Erythroblast (primary cell): ENCODE measurements at places on chromosomes 12 and 14.

GRCh38 chr12:82904219-82904790 lies 217.6 kb downstream of the TMTC2 start:
- DNase-seq = no peak

DNA sequence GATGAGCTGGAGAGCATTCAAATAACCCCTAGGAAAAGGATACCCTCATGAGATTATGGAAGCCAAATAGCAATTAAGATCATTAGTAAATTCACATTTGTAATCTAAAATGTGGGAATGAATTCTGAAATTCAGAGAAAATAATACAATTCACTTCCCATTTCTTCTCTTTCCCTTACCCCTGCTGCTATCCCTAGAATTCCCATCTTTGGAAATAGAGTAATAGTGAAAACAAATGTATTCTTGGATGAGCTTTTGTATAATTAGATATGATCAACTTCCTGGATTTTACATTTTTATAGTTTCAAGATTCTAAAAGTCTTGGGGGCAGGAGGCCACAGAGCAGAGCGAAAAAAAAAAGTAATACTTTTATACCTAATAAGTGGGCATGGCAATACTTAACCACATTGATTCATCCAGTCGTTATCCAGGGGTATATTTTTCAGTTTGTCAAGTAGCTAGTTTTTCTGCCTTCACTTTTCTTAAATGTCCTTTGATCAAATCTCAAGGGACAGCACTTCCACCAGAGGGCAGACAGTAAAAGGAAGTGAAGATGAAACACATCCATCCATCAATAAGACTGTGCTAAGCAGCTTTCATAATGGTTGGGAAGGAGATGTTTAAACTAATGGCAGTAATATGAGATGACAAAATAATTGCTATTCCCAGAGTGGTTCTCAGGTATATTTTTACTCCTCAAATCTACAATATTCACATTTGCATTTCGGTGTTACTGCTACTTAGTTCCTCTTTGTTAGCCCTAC lies 401.3 kb downstream of the DIO2 start:
- DNase-seq = no peak

- DNase-seq = no peak
Measured at GRCh38 chr12:52690351-52691075, 10.3 kb upstream of the KRT1 start.

DNA sequence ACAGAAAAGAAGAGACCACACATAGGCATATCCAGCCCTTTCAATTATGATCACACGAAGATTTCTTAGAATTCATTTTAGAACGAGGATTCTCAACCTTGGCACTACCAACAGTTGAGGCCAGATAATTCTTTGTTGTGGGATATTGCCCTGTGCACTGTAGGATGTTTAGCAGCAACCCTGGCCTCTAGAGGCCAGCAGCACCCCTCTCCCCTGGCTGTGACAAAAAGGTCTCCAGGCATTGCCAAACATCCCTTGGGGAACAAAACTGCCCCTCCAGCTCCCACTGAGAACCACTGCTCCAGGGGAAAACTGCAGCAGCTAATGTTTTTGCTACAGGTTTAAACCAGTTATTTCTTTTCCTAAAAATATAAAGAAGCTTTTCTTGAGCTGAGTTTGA lies 7.1 kb downstream of the NT5DC3 start:
- DNase-seq = no peak

DNA sequence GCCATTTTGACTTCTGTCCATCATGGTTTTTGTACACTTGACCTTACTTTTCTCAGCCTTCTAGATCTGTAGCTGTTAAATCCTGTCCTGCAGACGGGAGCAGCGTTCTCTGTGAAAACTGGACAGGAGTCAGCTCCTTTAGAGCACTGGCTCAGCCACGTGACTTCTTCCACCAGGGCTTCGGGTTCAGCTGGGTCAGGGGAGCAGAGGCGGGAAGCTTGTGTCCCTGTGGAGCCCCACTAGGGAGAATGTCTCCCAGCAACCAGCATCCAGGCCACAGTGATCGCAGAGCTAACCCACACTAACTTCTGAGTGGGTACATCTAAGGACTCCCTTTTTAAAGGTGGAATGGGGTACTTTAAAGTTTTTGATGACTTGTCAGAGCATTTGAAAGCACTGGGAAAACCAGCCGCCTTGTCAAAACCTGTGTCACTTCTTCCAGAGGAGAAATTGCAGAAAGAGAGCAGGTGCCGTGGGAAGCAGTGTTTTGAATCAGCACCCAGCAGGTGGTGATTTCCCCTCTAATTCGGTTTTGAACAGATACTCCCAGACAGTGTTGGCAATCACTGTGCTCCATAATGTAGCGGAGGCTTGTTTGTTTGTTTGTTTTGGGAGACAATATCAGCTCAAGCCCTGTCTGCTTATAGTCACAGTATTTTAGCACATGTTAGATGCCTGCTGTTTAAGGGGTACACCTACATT lies 17.9 kb downstream of the DERA start:
- no peak for DNase-seq

- no peak for DNase-seq
Measured at GRCh38 chr12:39574378-39574777, 45.2 kb downstream of the ABCD2 start.

- no peak for DNase-seq
Measured at GRCh38 chr12:79400481-79400880, 290.3 kb downstream of the PAWR start.

DNA sequence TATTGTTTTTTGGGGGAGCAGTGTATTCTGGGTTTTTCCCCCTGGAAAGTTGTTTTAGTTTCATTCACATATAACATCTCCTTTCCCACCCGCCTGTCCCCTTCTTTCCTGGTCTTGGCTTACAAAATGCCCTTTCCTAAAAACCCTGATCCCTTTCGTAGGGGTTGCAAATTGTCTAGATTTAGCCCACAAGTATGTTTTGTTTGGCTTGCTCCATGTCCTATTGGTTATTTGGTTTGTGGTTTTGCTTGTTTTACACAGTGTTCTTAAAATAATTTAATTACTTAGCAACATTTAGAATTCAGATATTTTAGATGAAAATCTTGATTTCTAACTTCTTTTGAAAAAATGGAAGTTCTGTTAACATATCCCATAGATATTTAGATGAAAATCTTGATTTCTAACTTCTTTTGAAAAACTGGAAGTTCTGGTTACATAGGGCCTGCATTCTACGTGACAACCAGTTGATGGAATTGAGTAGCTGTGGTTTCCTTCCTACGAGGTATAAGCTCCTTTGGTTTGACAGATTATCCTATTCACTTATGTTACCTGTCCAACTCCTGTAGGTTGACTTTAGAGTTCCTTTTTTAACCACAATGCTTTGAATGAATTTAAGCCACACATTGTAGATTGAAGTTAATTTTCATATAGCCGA lies 89.2 kb upstream of the TMEM263 start:
- no peak for DNase-seq

DNA sequence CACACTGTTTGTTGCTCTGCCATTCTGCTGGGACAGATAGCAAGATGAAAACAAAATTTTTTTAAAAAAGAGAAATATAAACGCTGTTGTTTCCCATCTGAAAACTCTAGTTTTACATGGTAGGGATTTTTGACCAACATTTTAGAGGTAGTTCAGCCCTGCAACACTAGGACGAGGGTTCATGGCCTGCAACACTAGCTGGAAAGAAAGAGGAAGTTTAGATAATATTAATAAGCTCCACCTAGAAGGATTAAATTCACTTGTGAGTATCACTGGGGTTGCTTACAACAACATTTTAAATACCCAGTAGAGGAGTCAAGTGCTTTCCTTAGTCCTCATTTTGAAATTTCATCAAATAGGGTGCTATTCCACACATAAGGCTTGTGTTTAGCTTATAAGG lies 68.2 kb downstream of the SRGAP1 start:
- no peak for DNase-seq

DNA sequence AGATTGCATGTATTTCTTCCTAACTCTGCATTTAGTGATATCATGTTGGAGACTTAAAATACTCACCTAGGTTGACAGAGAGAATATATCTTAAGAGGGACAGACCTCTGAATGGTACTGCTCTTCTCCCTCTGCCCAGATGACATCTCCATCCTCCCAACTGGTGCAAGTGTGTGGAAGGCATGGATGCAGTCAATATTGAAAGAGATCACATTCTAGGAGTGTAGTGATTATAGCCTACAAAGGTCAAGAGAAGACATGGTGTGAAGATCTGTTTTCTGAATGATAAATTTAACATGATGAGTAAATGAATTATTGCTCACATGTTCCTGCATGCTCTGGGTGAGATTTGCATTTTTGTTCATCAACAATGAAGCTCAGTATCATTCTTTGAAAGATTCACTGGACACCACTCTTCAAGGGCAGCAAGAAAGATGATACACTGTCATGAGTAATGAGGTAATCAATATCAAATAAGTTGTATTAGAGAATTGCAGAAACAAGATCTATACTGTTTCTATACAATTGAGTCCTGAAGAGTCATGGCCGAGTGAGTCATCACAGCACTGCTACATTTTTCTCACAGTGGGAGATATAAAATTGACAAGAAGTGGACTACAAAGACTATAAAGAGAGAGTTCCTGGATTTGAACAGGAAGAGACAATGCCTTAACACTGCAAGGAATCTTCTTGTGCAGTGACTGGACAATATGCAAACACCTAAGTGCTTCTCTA lies 183.3 kb upstream of the KRR1 start:
- DNase-seq = no peak

DNA sequence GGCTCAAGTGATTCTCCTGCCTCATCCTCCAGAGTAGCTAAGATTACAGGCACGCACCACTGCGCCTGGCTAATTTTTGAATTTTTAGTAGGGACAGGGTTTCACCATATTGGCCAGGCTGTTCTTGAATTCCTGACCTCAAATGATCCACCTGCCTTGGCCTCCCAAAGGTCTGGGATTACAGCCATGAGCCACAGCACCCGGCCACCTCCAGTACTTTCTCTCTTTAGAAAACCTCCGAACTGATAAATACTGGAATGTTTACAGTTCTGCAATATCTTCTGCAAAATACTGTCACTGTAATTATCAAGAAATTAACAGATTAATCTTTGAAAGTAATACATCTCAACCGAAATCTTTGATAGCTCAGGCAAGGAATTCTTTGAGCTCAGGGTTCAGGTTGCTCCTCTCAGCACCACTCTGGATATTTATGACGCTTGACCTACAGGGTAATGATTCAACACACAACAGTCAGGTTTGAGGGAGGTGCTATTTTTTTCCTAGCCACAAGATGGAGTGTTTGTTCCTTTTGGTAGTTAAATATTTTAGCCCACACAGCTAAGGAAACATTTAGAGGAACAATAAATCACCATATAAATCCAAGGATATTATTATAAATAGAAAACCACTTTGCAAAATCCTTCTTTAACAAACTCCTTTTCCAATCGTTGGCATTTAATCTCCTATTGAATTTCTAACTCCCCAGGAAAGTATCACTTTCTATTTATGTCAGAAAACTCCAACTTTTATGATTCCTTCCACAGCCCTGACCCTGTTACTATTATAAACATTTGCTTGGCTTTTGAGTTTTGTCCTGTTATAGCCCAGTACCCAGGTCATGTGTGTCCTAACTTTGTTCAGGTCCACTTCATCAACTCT lies 48.6 kb upstream of the GTF2A1 start:
- DNase-seq = peak; percentile 74

DNA sequence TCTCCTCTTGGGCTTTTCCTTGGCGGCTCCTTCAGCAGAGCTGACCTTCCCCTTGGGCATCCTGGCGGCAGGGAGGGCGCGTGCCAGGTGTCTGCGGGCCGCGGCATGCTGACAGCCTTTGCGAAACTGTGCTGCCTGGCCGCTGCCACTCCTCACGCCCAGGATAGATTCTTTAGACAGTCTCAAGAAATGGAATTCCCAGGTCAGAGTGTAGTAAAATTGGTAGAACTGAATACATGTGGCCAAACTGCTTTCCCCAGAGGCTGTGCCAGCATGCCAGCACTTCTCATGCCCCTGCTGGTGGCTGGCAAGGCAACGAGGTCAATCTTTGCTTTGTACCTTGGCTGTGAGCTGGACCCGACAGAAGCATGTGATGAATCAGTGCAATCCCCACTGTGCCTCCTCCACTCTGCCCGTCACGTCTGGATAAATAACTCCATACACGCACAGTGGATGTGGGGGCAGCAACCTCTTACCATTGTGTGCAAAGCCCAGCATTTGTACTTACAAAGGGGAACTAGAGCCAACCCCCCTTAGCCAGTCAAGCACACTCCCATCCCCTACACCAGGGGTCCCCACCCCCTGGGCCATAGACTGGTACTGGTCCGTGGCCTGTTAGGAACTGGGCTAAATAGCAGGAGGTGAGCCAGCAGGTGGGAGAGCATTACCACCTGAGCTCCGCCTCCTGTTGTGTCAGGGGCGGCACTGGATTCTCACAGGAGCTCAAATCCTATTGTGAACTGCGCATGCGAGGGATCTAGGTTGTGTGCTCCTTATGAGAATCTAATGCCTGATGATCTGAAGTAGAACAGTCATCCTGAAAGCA lies 90.9 kb downstream of the ACTN1 start:
- no peak for DNase-seq

GRCh38 chr14:106201376-106201775 lies 675.0 kb downstream of the TMEM121 start:
- no peak for DNase-seq

DNA sequence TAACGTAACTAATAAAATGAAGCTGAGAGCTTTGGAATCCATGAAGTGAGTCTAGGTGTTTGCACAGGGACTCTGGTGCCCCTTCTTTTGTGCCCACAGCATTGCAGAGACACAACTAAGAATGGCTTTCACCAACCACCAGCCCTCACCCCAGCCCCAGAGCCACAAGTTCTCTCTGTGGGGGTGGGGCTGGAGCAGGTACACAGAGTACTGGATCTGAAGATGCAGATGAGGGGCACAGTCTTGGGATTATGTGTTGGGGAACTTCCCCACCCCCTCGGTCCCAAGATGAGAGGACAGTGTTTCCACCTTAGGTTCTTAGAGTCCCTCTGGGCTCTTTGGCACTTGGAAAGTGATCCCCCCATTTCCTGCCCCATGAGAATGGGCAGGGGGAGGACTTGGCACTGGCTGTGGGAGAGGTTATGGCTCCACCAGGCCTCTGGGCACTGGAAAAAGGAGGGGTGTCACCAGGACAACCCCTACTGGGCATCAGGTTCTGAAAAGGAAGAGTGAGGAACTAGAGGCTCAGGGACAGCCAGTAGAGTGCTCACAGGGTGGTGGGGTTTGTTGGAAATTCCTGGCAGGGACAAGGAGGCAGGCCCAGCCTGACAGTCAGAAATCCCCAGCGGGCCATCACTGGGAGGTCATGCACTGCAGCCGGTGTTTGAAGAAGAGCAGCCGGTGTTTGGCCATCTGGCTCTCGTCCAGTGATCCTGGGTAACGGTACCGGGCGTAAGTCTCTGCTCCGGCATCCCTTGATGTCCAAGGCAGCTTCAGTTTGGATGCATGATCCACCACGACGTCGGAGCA lies 6.7 kb downstream of the B4GALNT1 start:
- DNase-seq = no peak

- DNase-seq = no peak
Measured at GRCh38 chr14:37588956-37589714, 5.9 kb downstream of the FOXA1 start.
